ENCODE measurements at places on chromosomes 2 and 18.
A peak's percentile ranks its signal among the peaks of the same experiment; 100 is the strongest.

- peak; percentile 0 for DNase-seq
Measured at GRCh38 chr2:185700883-185701282, 37.7 kb upstream of the FSIP2 start.

GRCh38 chr2:233460726-233461441 is 105.7 kb downstream of the USP40 start:
- DNase-seq: no peak

DNA sequence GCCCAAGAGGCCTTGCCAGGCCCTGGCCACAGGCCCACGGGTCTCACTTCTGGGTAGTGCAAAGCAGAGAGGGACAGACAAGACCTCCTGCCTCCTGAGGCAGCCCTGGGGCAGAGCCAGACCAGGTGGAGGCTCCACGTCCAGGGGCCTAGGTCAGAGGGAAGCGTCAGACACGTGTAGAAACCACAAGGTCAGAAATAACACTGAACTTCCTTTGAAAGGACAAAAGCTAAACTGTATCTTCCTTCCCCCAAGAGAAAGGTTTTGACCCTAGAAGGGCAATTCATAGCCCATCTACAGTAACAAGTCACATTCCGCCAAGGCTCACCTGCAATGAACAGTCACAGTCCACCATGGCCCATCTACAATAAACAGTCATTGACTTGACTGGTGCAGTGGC is 17.9 kb downstream of the SDC1 start:
- DNase-seq: no peak

- DNase-seq: no peak
Measured at GRCh38 chr2:20231598-20232026, 6.7 kb upstream of the SDC1 start.

DNA sequence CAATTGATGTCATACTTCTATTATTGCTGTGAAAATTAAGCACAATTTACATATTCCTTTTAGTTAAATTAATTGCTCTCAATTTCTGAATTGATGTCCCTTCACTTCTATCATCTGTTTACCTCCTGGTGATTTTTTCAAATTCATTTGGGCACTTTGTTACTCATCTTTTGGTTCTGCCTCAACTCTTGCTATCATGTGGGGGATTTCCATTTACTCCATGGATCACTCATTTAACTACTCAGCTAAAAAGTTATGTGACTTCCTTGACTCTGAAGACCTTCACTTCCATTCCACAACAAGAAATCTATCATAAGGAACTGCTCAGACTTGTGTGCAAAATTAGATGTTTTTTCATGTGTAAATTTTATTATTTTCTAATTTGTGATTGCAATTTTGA is 126.2 kb downstream of the EHBP1 start:
- no peak for DNase-seq

DNA sequence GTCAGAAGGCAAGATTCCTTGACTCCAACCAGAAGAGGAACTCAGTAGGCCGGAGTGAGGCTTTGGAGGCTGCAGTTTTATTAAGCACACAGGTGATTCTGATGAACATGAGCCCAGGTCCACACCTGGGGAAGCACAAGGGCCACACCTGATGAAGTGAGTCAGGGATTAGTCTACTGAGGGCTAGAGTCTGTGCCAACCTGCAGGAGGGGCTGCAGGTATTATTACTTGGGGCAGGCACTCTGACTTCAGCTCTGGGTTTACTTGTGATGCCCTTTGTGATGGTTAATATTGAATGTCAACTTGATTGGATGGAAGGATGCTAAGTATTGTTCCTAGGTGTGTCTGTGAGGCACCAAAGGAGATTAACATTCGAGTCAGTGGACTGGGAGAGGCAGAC is 75.2 kb upstream of the ZCCHC2 start:
- DNase-seq: no peak

GRCh38 chr2:7844414-7844965 is 837.4 kb upstream of the ID2 start:
- no peak for DNase-seq

GRCh38 chr2:12928197-12928774 is 211.6 kb downstream of the TRIB2 start:
- DNase-seq: peak; percentile 87

DNA sequence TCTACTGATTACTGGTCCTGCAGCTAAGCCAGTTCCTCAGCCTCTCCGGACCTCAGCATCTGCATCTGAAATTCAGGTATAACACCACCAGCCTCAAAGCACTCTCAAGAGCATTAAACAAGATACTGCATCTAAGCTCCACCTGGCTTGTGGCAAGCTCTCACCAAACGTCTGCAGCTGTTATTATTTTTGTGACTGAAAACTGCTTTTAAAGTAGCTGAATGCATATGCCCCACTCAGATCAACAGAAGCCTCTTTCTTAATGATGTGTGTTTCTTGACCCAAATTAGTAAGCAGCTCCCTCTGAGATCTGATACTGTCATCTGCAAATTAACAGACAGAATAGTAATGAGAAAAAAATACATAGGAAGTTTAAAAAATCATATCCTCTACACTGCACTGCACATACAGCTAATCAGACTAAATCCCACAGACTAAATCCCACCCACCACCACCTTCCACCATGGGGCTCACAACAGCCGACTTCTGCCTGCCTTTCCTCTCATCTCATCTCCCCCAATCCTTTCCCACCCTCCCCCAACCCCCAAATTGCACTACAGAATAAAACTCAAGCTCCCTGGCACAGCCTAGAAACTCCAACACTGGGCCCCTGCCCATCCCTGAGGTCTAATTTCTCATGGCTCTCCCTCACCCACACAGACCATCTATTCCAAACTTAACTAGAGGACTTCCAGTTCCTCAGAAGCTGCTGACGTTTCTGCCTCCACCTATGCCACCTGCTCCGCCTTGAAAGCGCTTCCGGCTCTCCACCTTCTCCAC is 52.9 kb downstream of the TMEM163 start:
- DNase-seq: no peak

DNA sequence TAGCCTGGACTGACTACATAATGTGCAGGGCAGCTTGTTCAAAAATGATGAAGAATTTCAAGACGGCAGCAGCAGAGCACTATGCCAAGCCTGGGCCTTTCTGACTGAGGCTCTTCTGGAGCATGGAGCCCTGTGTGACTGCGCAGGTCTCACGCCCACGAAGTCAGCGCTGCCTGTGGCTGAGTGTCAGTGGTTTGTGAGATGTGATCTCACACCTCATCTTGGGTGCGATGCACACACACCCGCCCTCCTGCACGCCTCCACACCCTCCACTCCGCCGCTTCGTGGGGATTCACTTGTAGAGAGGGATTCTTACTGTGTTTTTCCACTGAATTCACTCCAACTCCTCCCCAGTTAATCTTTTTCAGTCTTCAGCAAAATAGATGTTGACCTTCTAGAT is 103.9 kb downstream of the VIT start:
- no peak for DNase-seq

GRCh38 chr2:136916131-136916530 is 150.8 kb downstream of the THSD7B start:
- no peak for DNase-seq

DNA sequence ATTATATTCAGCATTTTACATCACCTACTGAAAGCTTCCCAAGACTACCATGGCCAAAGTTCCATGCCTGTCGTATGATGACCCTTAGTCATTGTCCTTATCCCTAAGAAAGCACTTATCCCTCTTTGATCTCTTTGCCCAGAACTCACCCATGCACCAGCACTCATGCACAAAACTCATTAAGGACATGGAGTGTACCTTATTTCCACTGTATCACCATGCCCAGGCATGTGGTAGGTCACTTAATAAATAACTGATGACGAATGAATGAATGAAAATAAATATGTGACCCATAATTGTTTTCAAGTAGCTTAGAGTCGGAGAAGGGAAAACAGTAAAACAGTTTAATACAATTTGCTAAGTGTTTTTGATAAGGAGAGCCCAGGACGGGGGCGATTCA is 220.1 kb downstream of the IKZF2 start:
- DNase-seq: no peak

DNA sequence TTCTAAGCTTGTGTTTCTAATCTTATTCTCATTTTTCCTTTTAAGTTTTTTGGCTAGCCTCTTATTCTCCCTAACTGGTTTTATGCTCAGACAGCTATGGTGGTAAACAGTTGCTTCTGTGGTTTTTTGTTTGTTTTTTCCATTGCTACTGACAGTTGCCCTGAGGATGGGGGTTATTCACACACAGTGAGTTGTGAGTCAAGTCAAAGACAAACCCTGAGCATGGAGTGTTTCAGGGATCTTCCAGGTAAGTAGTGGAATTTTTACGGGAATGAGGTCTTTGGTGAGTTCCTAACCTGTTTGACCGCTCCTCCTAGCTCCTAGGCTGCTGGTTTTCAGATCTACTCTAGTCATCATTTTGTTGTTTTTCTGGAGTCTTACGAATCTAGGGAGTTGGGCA is 162.8 kb downstream of the ZNF407 start:
- DNase-seq: no peak

GRCh38 chr2:118644190-118644589 is 203.3 kb downstream of the EN1 start:
- no peak for DNase-seq

DNA sequence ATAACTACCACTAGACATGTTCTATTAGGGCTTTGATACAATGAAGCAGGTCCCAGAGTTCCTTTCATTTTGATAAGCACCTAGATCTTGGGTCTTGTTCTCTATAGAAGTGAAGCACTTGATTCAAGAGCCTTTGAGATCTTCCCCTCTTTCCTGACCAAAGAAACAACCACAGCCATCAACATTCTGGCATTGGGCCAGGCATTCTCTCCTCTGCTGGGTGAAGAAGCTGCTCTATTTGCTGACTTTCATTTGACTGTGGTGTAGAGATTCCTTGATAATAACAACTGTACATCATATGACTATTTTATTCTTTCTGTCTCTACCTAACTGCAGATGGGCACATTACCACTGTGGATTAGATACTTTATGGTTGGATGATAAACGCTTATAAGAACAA is 96.6 kb upstream of the LYPD1 start:
- no peak for DNase-seq

- no peak for DNase-seq
Measured at GRCh38 chr2:240477916-240478315, 42.5 kb downstream of the GPC1 start.

- DNase-seq: peak; percentile 21
Measured at GRCh38 chr2:58594762-58595161, 353.6 kb upstream of the FANCL start.

DNA sequence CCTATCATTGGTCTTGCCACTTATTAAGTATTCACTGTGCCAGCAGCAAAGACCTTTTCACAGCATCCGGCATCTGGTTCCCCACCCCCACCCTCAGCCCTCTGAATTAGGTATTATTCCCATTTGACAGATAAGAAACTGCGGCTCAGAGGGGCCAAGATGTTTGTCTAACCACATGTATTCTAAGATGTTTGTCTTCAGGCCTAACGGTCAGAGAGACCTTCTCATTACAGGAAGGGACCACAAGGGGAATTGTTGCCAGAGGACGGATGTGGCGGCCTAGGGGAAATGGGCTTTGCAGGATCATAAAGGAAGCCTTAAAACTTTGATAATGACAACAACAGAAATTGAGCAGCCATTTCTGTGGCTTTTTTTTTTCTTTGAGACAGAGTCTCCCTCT is 16.6 kb downstream of the NPPC start:
- DNase-seq: no peak

GRCh38 chr2:74063486-74063885 is 78.8 kb downstream of the TET3 start:
- DNase-seq: peak; percentile 87

- peak; percentile 64 for DNase-seq
Measured at GRCh38 chr18:830315-830901, 18.4 kb upstream of the YES1 start.
